ENCODE measurements at places on chromosomes 5 and 9.

DNA sequence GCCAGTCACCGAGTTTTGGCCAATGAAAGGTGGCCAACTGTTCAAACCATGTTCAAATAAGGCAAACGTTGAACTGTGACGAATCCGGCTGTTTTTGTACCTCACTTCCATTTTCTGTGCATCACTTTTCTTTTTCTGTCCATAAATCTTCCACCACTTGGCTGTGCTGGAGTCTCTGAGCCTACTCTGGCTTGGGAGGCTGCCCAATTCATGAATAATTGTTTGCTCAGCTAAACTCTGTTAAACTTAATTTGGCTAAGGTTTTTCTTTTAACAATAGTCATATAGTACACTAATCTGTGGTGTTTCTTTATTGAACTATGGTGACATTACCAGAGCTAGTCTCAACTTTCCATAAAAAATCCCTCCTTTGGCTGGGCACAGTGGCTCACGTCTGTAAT lies 11.3 kb downstream of the NIM1K start:
- no peak for DNase-seq

GRCh38 chr9:126621061-126621918 lies 7.6 kb downstream of the LMX1B start:
- no peak for DNase-seq

DNA sequence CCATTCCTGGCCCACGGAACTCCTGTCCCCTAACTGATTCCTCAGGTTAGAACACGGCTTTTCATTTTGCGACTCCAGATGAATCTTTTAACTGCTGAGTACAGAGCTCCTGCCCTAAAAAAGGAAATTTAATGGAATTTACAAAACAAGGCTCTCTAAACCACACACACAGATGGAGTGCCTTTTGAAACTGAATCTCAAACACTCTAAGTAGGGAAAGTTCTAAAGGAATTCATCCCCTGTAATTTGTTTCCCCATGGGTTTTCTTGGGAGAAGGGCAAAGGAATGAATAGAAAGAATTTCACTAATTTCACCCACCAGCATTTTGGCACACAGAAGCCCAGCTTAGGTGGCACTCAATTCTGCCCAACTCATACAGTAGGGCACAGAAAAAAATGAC lies 106.5 kb downstream of the THBS4 start:
- DNase-seq: no peak

DNA sequence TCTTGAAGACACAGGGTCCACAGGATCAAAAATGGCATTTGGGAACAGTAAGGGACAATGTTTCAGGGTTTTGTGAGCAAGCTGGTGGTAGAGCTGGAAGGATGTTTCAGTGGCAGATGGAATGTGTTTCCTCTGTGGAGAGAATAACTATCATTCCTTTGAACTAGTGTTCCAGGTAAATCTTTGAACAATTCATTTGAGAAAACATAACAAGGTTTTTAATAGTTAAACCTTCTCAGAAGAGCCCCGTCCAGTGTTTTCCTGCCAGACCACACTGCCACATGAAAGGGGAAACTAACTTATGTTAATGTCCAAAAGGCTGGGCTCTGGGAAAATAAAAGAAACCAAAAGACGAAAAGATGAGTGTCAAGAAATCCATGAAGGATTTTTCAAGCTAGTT lies 207.0 kb upstream of the ZNF462 start:
- no peak for DNase-seq

DNA sequence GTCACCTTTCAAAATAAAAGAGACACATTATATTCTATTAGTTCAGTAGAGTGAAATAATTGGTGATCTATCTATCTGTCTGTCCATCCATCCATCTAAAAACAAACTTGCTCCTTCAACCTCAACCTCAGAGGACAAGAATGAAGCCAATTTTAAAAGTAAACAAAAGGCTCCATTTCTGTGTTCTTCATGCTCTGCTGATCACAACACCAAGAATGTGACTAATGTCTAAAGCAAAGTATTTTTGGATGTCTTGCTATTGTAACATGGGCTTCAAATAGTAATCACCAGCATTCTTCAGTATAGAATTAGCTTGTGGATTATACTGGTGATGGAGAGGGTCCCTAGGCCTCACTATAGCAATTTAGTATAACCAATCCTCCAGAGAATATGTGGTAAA lies 1304.4 kb downstream of the MAT2B start:
- no peak for DNase-seq

GRCh38 chr5:59231221-59231931 lies 648.5 kb downstream of the RAB3C start:
- DNase-seq: no peak

GRCh38 chr5:423233-423565 lies 19.8 kb upstream of the EXOC3 start:
- DNase-seq: no peak

Measured in stimulated activated CD4-positive, alpha-beta T cell treated with anti-CD3 and anti-CD28 coated beads, Interleukin-12 subunit alpha, Interleukin-12 subunit beta, amount 100 ng/mL, for 4 hours (primary cell).